Stimulated activated CD8-positive, alpha-beta memory T cell treated with anti-CD3 and anti-CD28 coated beads, Interleukin-4, amount 100 ng/mL, for 48 hours (primary cell): ENCODE measurements at places on chromosomes 12 and 14.

DNA sequence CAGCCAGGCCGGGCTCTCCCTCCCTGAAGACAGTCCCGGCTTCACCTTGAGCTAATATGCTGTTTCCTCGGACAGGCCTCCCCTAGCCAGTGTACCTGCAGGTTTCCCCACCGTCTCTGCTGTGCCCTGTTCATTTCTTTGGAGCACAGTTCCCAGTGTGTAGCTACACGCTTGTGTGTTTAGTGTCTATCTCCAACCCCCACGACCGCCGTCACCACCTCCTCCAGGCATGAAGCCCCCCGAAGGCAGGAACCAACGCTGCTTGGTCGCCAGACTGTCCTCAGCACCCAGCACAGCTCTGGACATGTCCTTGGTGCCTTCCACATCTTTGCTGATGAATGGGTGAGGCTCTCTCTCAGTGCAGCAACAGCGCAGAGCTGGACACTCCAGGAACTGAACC is 26.2 kb upstream of the PLEKHG6 start:
- no peak for DNase-seq

DNA sequence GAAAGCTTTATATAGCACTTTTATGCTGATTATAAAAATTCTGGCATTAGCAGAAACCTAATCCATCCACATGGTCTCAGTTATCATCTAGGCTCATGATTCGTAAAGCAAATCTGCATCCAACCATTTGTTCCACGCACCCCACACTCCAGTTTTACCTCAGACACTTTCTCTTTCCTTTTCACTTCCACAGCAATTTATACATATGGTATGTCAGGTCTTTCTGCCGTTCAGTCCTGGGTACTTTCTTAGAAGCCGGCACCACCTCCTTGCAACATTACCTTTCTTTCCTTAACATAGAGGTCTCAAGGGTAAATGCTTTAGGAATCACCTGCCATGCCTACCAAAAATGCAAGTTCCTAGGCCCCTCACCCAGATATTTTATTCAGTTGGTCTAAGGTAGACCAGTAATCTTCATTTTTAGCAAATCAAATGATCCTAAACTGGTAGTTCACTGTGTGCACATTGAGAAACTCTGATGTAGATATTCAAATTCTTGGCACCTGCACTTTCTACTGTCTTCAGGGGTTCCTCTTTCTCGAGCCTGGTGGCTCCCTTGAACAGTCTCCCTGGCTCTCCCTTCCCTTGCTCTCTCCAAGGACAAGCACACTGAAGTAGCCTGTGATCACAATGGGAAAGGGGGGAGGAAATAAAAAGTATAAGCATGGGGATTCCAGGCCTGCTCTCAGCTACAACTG is 2.8 kb upstream of the KRAS start:
- DNase-seq, result no peak

GRCh38 chr12:10153271-10154144 is 18.4 kb downstream of the OLR1 start:
- peak; percentile 68 for DNase-seq

GRCh38 chr12:40224439-40225291 is at the start of gene LRRK2:
TSS of gene LRRK2 (plus strand) at chr12:40224997. CDS start at chr12:40225132, 135 bp downstream.
- DNase-seq, result peak; percentile 46

DNA sequence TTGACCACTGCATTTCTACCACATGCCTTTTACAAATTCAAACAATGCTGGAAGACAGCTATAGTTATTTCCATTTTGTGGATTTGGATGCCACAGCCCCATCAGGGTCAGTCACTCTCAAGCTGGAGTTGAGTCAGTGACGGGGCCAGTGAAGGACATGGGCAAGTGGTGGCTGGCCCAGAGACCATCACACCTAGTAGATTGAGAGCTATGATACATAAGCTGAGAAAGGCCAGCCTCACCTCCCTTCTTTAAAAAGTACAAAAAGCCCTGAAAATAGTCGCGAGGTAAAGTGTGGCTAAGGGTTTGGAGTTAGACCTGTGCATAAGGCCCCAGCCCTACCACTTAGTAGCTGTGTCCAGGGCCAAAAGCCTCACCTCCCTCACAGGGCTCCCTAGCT is 4.1 kb downstream of the KCTD10 start:
- DNase-seq, result no peak

GRCh38 chr14:79540394-79540793 is 670.9 kb downstream of the DIO2 start:
- DNase-seq, result no peak

DNA sequence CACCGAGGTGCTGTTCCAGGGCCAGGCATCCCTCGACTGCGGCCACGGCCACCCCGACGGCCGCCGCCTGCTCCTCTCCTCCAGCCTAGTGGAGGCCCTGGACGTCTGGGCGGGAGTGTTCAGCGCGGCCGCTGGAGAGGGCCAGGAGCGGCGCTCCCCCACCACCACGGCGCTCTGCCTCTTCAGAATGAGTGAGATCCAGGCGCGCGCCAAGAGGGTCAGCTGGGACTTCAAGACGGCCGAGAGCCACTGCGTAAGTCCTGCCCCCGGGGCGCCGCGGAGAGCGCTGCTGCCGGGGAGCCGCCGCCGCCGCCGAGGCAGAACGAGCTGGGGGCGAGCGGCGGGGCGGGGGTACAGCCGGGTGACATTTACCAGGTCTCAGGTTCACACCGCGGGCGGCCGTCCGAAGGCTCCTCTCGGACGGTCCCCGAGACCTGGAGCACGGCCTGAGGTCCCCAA is 1.4 kb downstream of the PLXNC1 start:
- DNase-seq, result peak; percentile 42

GRCh38 chr12:62767946-62768345 is 167.0 kb downstream of the PPM1H start:
- DNase-seq, result peak; percentile 70

GRCh38 chr12:131346555-131347344 is 364.1 kb upstream of the SFSWAP start:
- peak; percentile 4 for DNase-seq

DNA sequence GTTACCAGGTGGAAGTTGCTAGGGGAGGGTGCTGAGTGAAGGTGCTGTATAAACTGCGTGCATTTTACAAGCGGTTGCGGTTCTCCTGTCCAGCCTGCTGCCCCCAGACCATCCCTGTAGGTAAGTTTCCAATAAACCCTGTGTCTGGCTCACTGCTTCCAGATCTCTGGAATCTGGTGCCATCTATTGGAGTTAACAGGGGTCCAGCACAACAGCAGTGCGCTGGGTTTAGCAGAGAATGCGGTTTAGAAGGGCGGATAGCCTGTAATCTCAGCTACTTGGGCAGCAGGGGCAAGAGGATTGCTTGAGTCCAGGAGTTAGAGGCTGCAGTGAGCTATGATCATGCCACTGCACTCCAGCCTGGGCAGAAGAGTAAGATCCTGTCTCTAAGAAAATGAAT is 4.9 kb downstream of the AACS start:
- no peak for DNase-seq

- no peak for DNase-seq
Measured at GRCh38 chr14:105043641-105044040, 21.6 kb downstream of the GPR132 start.

- no peak for DNase-seq
Measured at GRCh38 chr14:82536566-82536965, 1002.9 kb upstream of the SEL1L start.

DNA sequence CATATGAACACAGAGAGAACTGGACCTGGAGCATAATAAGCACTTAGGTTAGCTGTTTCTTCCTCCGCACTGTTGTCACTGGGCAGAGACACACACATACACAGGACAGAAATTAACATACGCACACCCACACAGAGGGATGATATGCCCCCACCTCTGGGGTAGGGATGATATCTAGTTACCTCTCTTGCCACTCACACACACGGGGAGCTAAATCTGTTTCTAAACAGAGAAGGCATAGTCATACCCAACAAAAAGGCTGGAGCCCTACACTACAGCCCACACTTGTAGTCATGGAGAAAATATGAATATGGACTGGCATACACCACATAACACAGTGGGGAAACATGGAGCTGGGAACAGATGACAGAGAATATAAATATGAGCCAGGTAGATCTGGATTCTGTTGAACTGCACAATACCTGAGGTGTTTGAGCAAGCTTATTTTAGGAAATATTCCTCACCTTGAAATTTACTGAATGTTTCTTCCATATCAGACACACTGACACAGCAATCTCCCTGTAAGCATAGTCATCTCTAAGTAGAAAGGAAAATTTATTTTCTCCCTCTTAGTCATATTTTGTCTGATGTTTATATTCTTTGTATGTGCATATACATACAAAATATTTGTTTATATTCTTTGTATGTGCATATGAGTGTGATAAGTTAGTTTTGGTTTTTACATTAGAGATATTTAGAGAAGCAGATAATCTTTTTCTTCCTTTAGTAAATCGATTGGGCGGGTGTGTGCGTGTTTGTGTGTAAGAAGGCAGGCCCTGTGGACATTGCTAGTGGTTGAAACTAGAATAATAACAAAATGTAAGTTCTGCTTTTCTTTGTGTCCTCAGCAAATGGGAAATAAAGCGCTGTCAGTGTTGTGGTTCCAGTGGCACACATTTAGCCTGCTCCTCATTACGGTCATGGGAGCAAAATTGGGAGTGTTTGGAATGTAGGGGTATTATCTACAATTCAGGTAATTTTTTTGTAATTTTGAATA is 20.9 kb upstream of the SCFD1 start:
- no peak for DNase-seq

DNA sequence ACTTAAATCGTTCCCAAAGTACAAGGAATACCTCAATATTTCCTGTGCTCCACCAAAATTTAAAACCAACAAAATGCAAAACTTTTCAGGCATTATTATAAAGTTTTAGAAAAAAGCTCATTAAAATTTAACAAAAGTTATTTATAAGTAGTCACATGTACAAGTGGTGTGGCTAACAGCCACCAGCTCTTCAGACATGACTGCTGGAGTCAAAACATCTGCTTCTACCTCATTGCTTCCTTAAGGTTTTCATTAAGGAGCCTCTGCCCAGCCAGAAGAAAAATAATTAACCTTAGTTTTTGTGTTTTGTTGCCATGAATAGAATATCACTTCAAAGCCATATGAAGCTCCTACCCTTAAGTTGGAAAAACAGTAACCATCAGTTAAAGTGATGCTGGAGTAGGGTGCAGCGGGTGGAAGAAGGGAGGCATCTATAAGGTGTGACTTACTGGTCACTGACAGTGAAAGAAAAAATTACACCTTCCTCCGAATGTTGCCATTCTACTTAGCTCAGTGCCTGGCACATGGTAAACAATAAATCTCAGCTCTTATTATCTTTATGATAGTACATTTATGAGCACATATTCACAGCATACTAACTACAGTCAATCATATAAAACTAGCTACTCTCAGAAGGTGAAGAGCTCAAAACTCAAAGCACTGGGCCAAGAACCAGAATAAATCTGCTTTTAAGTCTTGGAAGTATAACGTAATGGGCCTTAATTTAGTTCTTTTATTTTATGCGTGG is 57.7 kb downstream of the GALC start:
- no peak for DNase-seq
